SJSA1 (cell line): ENCODE measurements at places on chromosomes 4 and X. TPM values are rescaled to one million over a fixed set of nuclear protein-coding genes. Genes with fewer than 3 reads are reported as not detected.

Gene MAGEC3
- total RNA-seq: not detected in 2 replicates

Gene ALB
- not detected in 2 replicates for total RNA-seq

Gene CXCR3
- not detected in 2 replicates for total RNA-seq

Gene FRMD7
- total RNA-seq: not detected in 2 replicates

Gene XAGE2
- total RNA-seq: 0.39 and 2.7 TPM in 2 replicates

Gene DDX53
- not detected in 2 replicates for total RNA-seq

Gene ERCC6L
- total RNA-seq: 14.4 and 19.3 TPM in 2 replicates

Gene FGG
- total RNA-seq: not detected in 2 replicates

Gene TCEAL6
- not detected in 2 replicates for total RNA-seq

Gene LDB2
- total RNA-seq: 8.0 and 16.5 TPM in 2 replicates

Gene TNIP3
- 0.47 TPM in 1 of 2 replicates, not detected in the other for total RNA-seq

Gene SLC6A14
- total RNA-seq: not detected in 2 replicates

Gene SMIM10
- total RNA-seq: 10.7 and 13.2 TPM in 2 replicates

Gene SPIN4
- total RNA-seq: 13.3 and 21.7 TPM in 2 replicates

Gene RNF175
- not detected in 2 replicates for total RNA-seq

Gene MAGEB1
- not detected in 2 replicates for total RNA-seq

Gene ANOS1
- 3.5 and 9.3 TPM in 2 replicates for total RNA-seq

Gene LRAT
- total RNA-seq: not detected in 2 replicates

Gene MAGEC1
- not detected in 2 replicates for total RNA-seq

Gene SGCB
- total RNA-seq: 20.1 and 32.8 TPM in 2 replicates

Gene AMOT
- total RNA-seq: 8.3 and 11.7 TPM in 2 replicates

Gene KLB
- not detected in 2 replicates for total RNA-seq

Gene SLC35A2
- 22.7 and 32.6 TPM in 2 replicates for total RNA-seq

Gene SORBS2
- 9.0 and 17.4 TPM in 2 replicates for total RNA-seq

Gene AMTN
- total RNA-seq: not detected in 2 replicates

Gene MTNR1A
- 0.13 TPM in 1 of 2 replicates, not detected in the other for total RNA-seq

Gene WDR17
- 0.41 and 0.58 TPM in 2 replicates for total RNA-seq

Gene STX18
- 42.5 and 71.4 TPM in 2 replicates for total RNA-seq

Gene CT55
- total RNA-seq: not detected in 2 replicates

Gene NSG1
- total RNA-seq: not detected in 2 replicates

Gene GPR101
- not detected in 2 replicates for total RNA-seq

Gene CORIN
- total RNA-seq: 0.25 TPM in 1 of 2 replicates, not detected in the other

Gene FAT1
- 338 and 483 TPM in 2 replicates for total RNA-seq

Gene PGM2
- total RNA-seq: 14.8 and 20.9 TPM in 2 replicates

Gene VCX2
- total RNA-seq: not detected in 2 replicates

Gene FABP2
- total RNA-seq: not detected in 2 replicates
